ENCODE measurements at places on chromosomes 4 and X.

DNA sequence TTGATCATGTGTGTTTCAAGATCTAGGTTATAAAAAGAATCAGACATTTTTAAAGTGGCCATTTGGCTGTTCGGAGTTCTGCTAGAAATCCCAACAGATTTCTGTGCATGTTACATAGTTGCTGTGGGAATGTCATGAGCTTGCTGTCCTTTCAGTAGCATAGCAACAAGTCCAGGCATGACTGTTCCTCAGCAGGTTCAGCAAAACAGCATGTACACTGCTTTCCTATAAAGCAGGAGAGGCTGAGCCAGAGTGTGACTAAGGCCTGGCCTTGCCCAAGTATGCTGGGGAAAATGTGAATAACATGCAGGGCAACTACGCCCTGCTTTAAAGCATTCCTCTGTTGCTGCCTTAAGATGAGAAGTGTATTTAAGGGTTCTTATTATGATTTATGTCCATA is 217.1 kb upstream of the SMIM31 start:
- no peak for DNase-seq

DNA sequence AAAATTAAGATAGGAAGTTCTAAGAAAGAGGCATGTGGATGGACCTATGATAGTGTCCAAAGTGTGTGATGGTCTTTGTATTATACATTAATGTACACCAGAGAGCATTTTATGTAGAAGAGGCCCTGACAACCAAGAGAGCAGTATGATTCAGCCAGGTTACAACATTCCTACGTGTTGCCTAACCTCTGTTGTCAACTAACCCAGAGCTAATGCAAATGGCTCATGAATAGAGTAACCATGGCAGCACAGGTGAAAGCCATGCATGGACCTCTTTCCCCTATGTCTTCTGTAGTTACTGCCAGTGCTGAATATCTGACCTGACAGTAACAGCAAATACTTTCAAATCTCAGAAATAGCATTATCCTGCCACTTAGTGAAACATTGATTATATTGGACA is 255.6 kb downstream of the NDST4 start:
- DNase-seq = no peak

DNA sequence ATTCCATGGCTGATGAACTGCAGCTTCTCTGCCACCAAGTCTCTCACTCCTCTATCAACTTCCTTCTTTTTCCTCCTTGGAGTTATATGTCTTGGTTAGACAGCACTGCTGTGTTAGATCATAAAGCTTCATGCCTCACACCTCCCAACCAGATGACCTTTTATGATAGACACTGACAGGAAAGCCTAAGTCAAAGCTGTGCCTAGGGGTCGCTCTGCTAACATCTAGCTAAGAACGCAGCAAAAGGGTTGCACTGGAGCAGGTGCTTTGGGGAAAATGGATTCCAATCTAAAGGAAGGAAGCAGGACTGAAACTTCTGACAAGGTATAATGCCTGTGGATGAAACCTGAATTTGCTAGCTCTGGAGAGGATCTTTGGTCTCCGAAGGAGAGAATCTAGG is 509.7 kb downstream of the SMARCA1 start:
- DNase-seq = no peak

DNA sequence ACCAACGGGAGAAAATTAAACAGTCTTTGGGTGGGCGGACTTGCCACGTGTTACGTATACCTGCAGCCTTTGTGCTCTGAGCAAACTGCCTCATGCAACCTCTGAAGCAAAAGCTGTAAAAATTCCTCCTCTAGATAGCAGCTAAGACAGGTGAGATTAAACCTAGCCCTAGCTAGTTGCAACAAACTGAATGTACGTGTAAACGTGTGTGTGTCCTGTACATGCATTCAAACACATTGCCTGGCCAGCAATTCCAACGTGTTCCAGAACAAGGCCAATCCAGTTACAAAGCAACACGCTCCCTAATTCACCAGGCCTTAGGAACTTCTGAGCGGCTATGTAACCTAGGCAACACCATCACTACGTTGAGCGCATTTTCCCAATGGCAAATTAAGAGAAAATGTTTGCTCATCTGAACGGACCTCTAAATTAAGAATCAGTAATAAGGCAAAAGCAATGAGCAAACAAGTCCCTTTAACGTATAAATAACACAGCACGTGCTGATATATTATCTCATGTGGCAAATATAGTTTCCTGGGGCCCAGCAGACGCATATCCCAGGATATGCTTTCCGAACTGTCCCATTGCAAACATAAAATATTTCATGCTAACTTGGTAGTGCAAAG is 792 bp downstream of the PPID start:
- DNase-seq = peak; percentile 34

DNA sequence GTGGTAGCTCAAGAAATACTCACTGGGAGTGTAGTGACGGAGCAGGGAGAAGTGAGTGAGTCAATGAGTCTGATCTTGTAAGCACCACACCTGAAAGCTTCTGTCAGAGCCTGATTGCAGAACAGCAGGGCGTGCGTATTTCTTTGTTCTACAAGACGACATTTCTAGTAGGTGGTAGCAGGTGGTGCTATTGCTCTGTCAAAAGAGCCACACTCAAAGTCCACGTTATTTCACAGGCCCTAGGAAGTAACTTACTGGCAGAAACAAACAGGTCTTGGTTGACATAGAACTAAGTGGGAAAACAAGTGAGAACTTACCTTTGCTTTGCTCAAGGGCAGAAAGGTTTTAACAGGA is 46.4 kb upstream of the SPRY1 start:
- DNase-seq = no peak

Data from EL (cell line).